Osteoblast (primary cell): ENCODE measurements at places on chromosomes 11 and 22.

DNA sequence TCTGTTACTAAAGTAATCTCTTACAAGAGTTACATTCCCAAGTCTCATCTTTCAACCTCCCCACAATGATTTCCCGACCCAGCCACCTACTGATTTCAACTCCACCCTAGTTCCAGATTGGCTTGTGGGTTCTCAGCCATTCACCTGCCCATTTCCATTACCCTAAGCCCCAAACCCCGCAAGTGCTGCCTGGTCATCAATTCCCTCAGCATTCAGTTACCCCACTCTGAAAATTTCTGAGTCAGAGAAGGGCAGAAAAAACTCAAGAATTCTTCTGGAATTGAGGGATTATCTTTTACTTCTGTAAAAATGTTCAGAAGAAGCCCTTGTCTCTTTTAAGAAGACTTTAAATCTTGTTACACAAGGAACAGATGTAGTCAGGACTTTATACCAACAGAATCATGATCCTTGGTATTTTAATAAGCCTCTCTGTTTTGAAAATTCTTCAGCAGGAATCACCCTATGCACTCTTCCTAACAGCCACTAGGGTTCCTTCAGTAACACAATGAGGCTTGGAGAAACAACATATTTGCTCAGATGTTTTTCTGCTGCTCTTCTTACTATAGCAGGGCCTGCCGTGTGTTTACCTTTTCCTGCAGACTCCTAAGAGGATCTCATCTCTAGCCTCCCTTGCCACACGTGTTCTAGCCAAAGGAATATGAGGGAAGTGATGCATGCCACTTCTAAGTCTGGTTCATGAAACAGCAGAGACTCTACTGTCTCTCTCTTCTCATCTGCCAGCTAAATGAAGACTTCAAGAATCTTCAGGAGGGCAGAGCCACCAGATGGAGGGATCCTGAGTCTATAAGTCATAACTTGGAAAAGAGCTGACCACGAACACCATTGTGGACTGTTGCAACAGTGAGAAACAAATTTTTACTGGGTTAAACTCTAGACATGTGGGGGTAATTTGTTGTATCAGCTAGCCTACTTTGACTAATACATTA lies 29.3 kb upstream of the PAMR1 start:
- no peak overlapping the region for H3K4me3 ChIP-seq
- DNase-seq: no peak
- peak overlapping the region; percentile 76 for H3K27ac ChIP-seq

- no peaks in the 10 kb centered on the region for H3K36me3 ChIP-seq
- no peak overlapping the region for H3K27ac ChIP-seq
- no peak overlapping the region for H3K4me3 ChIP-seq
- no peaks in the 10 kb centered on the region for H3K27me3 ChIP-seq
- no peaks in the 10 kb centered on the region for H3K4me1 ChIP-seq
Observed at GRCh38 chr11:134573857-134574256, 161.8 kb upstream of the B3GAT1 start.

GRCh38 chr11:37804666-37805065 lies 1206.6 kb upstream of the RAG2 start:
- H3K36me3 ChIP-seq: no peaks in the 10 kb centered on the region
- no peak for DNase-seq
- H3K27ac ChIP-seq: no peak overlapping the region
- no peaks in the 10 kb centered on the region for H3K27me3 ChIP-seq
- no peak overlapping the region for H3K4me3 ChIP-seq
- no peaks in the 10 kb centered on the region for H3K4me1 ChIP-seq

DNA sequence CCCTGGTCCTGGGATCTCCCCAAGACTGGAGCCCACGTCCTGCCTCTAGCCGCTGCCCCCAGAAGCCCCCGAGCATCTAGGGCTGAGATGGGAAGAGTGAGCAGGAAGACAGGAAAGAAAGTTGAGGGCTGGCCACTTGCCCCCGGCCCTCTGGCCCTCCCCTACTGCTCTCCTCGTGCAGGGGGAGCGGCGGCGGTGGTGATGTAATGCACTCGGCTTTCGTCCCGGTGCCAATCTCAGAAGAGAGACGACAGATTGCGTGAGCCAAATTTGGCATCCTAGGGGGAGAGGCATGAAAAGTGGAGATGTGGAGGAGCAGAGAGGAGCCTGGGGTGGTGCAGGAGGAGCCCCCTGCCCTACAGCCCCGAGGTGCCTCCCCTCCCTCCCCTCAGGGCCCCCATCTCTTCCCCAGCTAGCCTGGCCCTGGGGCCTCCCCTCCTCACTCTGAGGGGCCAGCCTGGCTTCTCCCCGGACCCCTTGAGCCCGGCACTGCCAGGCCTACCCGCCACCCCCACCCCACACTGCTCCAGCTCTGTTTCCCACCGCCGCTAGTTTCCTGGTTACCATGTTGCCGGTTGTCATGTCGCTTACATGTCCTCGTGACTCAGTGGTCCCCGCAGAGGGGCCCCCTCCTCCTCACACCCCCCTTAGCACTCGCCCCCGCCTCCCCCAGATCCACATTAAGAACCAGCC lies 2.5 kb downstream of the KCNJ4 start:
- no peaks in the 10 kb centered on the region for H3K36me3 ChIP-seq
- H3K4me1 ChIP-seq: no peaks in the 10 kb centered on the region
- peaks cover 70% of the 10 kb centered on the region for H3K27me3 ChIP-seq

- no peaks in the 10 kb centered on the region for H3K36me3 ChIP-seq
- H3K4me3 ChIP-seq: no peak overlapping the region
- peaks cover 4% of the 10 kb centered on the region for H3K4me1 ChIP-seq
- peaks cover 9% of the 10 kb centered on the region for H3K27me3 ChIP-seq
Observed at GRCh38 chr11:133038850-133039249, 493.5 kb downstream of the OPCML start.

- no peak overlapping the region for H3K27ac ChIP-seq
- no peaks in the 10 kb centered on the region for H3K36me3 ChIP-seq
- H3K4me1 ChIP-seq: peaks cover 3% of the 10 kb centered on the region
Observed at GRCh38 chr22:32203181-32204039, 1.5 kb downstream of the RFPL2 start.

DNA sequence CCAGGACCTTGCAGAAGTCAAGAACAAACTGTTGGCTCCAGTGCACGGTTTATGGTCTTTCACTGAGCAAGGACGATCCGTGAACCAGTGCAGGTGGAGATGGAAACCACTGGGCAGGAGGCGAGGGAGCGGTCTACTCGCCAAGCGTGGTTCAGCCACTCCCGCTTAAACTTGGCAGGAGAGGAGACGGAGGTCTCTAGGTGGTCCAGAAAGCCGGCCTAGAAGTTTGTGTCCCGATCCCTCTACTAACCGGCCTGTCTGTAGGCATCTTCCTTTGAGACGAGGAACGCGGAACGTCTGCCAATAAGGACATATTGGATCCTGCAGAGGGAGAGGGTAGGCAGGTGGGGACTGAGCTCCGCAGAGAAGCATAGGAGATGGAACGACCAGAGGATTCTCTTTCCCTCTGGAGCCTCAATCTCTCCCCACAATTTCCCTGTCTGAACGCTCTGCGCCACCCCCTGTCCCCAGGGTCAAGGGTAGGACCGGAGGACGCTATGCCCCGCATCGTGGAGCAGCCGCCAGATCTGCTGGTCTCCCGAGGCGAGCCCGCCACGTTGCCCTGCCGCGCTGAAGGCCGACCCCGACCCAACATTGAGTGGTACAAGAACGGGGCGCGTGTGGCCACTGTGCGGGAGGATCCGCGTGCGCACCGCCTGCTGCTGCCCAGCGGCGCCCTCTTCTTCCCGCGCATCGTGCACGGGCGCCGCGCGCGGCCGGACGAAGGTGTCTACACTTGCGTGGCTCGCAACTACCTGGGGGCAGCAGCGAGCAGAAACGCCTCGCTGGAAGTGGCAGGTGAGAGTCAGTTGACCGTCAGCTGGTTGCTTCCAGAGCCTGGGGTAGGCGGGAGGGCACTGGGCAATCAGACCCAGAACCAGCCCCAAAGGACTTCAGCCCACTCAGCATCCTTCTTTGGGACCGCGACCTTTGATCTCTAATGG lies 3.4 kb downstream of the ROBO3 start:
- H3K36me3 ChIP-seq: no peaks in the 10 kb centered on the region
- no peak for DNase-seq
- peaks cover 97% of the 10 kb centered on the region for H3K27me3 ChIP-seq
- H3K27ac ChIP-seq: no peak overlapping the region
- H3K4me1 ChIP-seq: peaks cover 4% of the 10 kb centered on the region
- no peak overlapping the region for H3K4me3 ChIP-seq

GRCh38 chr22:38259370-38259769 lies 13.4 kb downstream of the TMEM184B start:
- no peak for DNase-seq
- H3K4me3 ChIP-seq: no peak overlapping the region
- H3K4me1 ChIP-seq: peaks cover 35% of the 10 kb centered on the region
- no peak overlapping the region for H3K27ac ChIP-seq

GRCh38 chr11:122721964-122722266 lies 66.4 kb downstream of the UBASH3B start:
- H3K36me3 ChIP-seq: no peaks in the 10 kb centered on the region
- H3K27ac ChIP-seq: peak overlapping the region; percentile 85
- no peaks in the 10 kb centered on the region for H3K27me3 ChIP-seq
- peaks cover 44% of the 10 kb centered on the region for H3K4me1 ChIP-seq

- H3K4me1 ChIP-seq: peaks cover 38% of the 10 kb centered on the region
- H3K4me3 ChIP-seq: no peak overlapping the region
- no peaks in the 10 kb centered on the region for H3K27me3 ChIP-seq
- peak overlapping the region; percentile 69 for H3K27ac ChIP-seq
- no peaks in the 10 kb centered on the region for H3K36me3 ChIP-seq
Observed at GRCh38 chr11:83044958-83045712, 26.6 kb downstream of the RAB30 start.

- DNase-seq: peak; percentile 55
- H3K36me3 ChIP-seq: no peaks in the 10 kb centered on the region
- H3K27me3 ChIP-seq: no peaks in the 10 kb centered on the region
- no peak overlapping the region for H3K4me3 ChIP-seq
Observed at GRCh38 chr22:45574069-45574703, 71.5 kb downstream of the FBLN1 start.

GRCh38 chr22:38824585-38824984 lies 19.2 kb downstream of the NPTXR start:
- DNase-seq: peak; percentile 96
- H3K27ac ChIP-seq: no peak overlapping the region
- no peaks in the 10 kb centered on the region for H3K36me3 ChIP-seq
- no peaks in the 10 kb centered on the region for H3K27me3 ChIP-seq
- no peak overlapping the region for H3K4me3 ChIP-seq

DNA sequence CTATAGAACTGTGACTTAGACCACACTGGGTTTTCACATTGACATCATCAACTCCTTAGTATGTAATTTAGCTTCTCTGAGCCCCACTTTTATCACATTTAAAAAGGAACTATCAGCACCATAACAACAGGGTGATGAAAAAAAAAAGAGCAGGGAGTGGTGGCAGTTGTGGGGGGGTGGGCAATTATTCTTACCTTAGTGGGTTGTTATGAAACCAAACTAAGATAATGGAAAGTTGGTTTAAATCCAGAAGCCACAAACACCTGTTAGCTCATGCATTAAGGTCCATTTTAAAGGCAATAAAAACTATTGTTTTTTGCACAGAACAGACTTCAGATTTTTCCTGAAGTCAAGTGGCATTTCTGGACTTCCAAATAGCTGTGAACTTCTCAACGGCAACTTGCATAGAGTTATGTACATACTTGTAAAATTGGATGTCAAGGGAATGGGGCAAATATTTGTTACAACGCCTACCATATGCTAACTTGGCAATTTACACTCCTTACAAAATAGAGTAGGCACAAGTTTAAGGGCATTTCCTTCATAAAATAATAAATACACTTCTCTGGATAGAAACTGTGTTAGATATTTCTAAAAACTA lies 793.6 kb downstream of the DLG2 start:
- no peaks in the 10 kb centered on the region for H3K36me3 ChIP-seq
- no peak overlapping the region for H3K4me3 ChIP-seq
- no peaks in the 10 kb centered on the region for H3K27me3 ChIP-seq
- no peaks in the 10 kb centered on the region for H3K4me1 ChIP-seq

DNA sequence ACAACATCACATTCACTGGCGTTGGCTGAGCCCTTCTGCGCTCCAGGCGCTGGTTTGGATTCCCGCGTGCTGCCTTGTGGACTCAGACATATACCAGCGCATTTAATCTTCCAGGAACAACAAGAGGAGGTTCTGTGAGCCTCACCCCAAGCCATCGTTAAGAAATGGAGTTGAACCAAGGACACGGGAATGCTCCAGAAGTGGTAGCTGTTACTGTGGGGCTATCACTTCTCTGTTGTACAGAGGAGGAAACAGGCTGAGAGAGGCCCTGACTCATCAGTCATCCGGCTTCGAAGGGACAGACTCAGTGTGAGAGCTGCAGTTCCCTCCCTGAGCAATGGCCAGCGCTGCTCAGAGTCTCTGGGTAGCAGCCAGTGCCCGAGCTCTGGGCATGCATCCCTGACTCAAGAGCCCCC lies 291.3 kb downstream of the TBC1D22A start:
- peak overlapping the region; percentile 33 for H3K27ac ChIP-seq
- H3K4me3 ChIP-seq: no peak overlapping the region
- no peaks in the 10 kb centered on the region for H3K4me1 ChIP-seq
- no peaks in the 10 kb centered on the region for H3K27me3 ChIP-seq
- no peaks in the 10 kb centered on the region for H3K36me3 ChIP-seq
- DNase-seq: peak; percentile 95

DNA sequence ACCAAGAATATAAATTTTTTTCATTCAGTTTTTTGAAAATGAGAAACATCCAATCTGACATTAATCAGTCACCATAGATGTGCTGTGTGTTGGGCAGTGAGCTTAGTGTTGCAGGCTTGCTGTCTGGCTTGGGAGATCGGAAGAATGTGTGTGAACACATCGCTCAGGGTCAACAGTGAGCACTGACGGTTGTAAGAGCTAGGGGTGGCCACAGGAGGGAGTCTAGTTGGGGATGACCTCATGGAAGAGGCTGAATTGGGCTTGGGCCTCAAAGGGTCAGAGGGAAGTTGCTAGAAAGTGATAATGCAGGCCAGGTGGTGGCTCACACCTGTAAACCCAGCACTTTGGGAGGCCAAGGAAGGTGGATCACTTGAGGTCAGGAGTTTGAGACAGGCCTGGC lies 375.4 kb downstream of the DDX10 start:
- no peaks in the 10 kb centered on the region for H3K36me3 ChIP-seq
- no peak for DNase-seq
- H3K27ac ChIP-seq: no peak overlapping the region
- H3K4me3 ChIP-seq: no peak overlapping the region

GRCh38 chr11:96222102-96222501 lies 120.9 kb downstream of the MAML2 start:
- no peak overlapping the region for H3K27ac ChIP-seq
- peaks cover 21% of the 10 kb centered on the region for H3K4me1 ChIP-seq
- peaks cover 3% of the 10 kb centered on the region for H3K36me3 ChIP-seq
- H3K27me3 ChIP-seq: no peaks in the 10 kb centered on the region
- no peak overlapping the region for H3K4me3 ChIP-seq

DNA sequence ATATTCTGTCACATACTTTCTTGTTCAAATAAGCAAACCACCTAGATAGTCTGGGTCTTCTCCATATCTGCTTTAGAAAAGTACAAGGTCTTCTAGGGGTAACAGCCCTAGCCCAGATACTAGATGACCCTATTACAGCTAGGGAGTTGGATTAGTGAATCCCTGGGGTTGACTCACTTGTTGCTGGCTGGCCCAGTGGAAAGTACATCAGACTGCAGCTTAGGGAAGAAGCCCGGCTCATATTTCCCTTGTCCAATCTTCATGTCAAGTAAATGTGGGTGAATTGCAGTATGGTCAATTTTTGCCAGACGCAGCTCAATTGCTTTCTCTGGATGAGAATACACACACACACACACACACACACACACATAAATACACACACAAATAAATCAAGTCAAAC lies 79.1 kb upstream of the SCUBE2 start:
- H3K4me3 ChIP-seq: no peak overlapping the region
- DNase-seq: peak; percentile 47
- H3K36me3 ChIP-seq: peaks cover 42% of the 10 kb centered on the region
- peak overlapping the region; percentile 41 for H3K27ac ChIP-seq
- H3K27me3 ChIP-seq: no peaks in the 10 kb centered on the region

GRCh38 chr11:96254854-96255253 lies 88.1 kb downstream of the MAML2 start:
- peak overlapping the region; percentile 17 for H3K27ac ChIP-seq
- no peaks in the 10 kb centered on the region for H3K36me3 ChIP-seq
- H3K4me1 ChIP-seq: peaks cover 37% of the 10 kb centered on the region
- H3K4me3 ChIP-seq: no peak overlapping the region
- no peaks in the 10 kb centered on the region for H3K27me3 ChIP-seq
